ENCODE measurements at places on chromosomes 11 and 22.

DNA sequence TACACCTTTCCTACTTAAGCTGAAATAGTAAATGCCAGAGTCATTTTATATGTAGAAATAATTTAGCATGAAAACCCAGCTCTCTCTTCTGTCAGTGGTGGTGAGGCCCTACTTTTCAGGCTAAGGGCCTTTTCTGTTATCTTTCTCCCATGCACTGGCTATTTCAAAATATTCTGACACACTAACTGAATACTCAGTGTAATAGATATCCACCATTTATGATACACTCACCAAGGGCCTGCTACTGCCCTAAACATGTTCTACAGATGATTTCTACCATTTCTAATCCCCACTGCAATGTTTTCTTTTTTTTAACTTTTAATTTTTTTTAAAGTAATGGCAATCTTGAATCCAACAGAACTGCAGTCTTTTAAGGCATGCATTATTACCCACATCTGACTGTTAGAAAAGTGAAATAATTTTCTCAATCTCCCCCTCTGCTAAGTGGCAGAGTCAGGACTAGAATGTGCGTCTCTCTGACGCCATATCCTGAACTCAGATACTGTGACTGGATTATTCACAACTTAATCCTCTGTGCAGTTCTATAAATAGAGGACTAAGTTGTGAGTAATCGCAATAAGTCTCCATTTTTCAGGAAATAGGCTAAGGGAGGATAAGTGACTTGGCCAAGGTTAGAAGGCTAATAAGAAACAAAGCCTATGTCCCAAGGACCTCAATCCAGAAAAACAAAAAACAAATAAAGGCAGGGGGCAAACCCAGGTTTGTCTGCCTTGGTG, 44.0 kb downstream of the GRAMD1B start:
- peak; percentile 20 for DNase-seq

GRCh38 chr11:48307760-48308386, 1.9 kb downstream of the OR4S1 start:
- peak; percentile 85 for DNase-seq

- no peak for DNase-seq
Observed at GRCh38 chr11:100825626-100826025, 138.5 kb downstream of the ARHGAP42 start.

- no peak for DNase-seq
Observed at GRCh38 chr11:73916435-73916834, 34.4 kb upstream of the DNAJB13 start.

DNA sequence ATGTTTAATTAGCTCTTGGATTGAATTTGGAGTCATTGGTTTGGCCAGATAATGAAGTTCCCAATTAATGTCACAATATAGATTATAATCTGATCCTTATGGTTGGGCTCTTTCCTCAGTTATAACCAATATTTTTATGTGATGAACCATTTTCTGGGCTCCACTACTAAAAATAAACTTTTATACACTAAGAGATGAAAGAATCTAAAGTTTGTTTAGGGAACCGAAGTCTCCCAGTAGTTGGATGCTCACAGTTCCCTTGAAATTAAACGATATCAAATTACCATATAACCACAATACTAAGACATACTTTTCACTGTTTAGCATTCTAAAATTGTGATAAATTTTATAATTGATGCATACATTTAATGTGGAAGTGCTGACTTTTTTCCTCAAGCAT, 47.0 kb upstream of the ARHGAP42 start:
- DNase-seq: no peak

DNA sequence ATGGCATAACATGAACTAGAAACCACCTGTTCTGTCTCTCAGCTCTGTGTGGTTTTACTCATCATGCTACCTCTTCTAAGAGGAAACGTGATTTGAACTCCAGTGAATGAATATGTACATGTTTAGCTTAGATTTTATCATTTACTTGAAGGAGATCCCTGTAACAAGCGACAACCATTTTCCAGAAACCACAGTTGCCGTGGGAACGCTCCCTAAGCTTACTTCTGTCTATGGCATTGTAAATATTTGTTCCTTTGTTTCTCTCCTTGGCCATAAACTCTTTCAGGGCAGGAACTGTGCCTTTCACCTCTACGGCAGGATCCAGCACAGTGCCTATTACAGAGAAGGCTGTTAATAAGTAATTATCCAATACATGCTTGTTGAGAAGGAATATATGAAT, 17.1 kb upstream of the TPH1 start:
- no peak for DNase-seq

GRCh38 chr11:119307219-119307618, 9.7 kb downstream of the MCAM start:
- peak; percentile 40 for DNase-seq

DNA sequence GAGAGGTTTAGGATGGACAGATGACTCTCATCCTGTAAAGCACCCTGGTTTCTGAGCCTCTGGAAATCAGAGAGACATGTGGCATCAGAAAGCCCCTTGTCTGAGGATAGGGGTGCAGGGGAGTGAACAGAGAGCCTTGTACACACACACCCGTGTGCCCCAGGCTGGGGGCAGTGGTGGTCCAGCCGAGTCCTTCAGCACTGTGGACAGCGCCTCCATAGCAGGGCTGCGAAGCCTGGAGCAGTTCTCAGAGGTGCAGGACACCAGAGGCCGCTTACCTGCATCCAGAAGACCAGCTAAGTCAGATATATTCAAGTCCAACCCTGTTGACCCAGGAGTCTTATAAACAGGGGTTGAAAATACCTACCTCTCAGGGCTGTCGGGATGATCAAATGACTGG, 11.5 kb upstream of the IGSF9B start:
- no peak for DNase-seq

DNA sequence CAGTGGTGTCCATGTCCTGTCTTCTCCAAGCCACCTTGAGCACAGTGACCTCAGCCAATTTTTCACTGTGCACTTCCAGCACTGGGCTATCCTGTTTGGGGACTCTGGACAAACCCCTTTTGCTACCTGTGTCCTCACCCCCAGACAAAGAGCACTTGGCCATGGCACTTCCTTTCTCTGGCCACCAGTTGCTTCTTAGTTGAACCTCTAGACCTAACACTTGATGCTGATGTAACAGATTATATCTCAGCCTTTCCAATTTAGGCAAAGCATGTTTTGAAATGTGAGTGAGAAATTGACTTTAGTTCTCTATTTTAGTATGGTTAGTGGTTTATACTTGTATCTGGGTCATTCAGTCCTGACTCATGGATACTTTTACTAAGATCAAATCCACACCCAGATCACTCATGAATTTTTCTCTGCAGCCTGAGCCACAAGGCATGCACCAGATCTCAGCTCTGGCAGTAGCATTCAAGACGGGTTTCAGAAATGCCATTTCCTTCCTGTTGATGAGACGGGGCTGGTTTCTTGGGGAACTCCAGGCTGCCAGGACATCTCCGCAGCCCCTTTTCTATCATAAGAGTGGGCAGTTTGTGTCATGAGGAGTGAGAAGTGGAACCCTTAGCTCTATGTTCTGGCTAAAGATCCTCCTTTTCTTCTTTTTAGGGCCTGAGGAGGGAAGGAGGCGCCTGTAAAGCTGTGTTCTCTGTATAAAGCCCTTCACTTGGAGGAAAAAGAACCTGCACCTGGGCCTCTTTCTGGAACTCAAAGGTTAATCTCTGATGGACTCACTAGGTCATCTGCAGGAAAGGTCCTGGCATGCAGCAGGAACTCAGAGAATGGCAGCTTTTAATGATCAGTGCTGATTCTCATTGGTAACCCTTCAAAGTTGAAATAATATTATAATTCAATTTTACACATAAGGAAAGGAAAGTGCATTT, 185.6 kb upstream of the TENM4 start:
- peak; percentile 58 for DNase-seq

DNA sequence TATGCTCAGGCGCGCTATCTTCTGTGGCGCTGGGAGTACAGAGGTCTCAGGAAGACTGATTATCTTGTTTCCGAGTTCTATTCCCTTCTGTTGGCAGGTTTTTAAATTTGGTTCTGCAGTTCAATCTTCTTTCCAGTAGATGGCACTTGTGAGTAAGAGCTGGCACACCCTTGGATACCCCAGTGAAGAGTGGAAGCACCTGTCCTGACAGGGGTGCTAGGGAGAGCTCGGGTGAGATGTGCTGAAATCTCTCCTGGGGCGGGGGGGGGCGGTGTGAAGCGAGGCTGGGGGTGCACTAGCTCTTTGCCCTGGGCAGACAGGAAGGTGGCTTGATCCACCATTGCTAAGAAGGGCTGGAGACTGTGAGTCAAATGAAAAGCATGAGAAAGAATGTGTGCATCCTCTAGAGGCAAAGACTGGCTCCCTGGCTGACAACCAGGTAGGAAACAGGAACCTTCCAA, 679.9 kb upstream of the CCDC179 start:
- peak; percentile 84 for DNase-seq

- DNase-seq: no peak
Observed at GRCh38 chr22:19841641-19842392, 12.9 kb downstream of the GNB1L start.

GRCh38 chr11:135002236-135002635, 590.2 kb upstream of the B3GAT1 start:
- DNase-seq: no peak

DNA sequence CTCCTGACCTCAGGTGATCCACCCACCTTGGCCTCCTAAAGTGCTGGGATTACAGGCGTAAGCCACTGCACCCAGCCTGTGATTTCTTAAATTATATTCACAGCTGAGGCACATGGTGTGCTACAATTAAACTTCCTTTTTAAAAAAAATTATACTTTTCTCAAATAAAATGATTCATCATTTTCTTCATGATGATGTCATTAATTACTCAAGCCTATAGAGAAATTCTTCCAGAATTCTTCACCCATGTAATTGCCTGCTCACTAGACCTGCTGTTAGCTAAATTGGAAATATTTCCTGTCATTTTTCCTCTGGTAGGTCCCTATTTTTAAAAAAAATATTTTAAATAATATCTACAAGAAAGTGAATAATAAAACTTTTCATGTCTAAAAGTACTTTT, 440.0 kb upstream of the ANO3 start:
- DNase-seq: no peak

GRCh38 chr11:75352588-75353206, 1.2 kb upstream of the ARRB1 start:
- no peak for DNase-seq

GRCh38 chr11:61144511-61145179, 16.6 kb downstream of the VPS37C start:
- no peak for DNase-seq

DNA sequence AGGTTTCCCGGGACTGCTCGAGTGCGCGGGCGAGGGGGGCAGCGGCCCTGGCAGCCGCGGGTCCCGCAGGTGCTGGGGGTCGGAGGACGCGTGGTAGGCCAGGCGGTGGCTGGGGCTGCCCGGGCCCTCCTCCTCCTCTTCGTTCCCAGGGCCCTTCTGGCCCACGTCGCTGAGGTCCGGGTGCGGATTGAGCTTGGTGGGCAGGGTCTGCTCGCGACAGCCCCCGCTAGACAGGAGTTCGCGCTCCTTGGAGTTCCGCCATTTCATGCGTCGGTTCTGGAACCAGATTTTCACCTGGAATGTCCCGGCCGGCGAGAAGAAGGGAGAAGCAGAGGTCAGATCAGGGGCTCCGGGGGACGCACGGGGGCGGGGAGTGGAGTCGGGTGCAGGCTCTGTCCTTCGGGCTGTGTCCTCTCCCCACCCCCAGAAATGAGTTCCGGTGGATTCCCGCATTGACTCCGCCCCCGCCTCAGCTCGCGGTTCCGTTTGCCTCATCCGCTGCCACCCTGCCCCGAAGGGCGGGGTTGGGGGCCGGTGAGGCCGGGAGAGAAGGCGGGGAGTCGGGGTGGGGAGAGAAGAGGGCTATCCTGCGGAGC, 3.9 kb downstream of the DBX1 start:
- no peak for DNase-seq

- DNase-seq: no peak
Observed at GRCh38 chr11:92837595-92837994, 131.9 kb upstream of the MTNR1B start.

GRCh38 chr22:45529105-45529504, 26.4 kb downstream of the FBLN1 start:
- DNase-seq: no peak

GRCh38 chr22:44000123-44000522, 24.0 kb upstream of the PARVB start:
- DNase-seq: no peak

DNA sequence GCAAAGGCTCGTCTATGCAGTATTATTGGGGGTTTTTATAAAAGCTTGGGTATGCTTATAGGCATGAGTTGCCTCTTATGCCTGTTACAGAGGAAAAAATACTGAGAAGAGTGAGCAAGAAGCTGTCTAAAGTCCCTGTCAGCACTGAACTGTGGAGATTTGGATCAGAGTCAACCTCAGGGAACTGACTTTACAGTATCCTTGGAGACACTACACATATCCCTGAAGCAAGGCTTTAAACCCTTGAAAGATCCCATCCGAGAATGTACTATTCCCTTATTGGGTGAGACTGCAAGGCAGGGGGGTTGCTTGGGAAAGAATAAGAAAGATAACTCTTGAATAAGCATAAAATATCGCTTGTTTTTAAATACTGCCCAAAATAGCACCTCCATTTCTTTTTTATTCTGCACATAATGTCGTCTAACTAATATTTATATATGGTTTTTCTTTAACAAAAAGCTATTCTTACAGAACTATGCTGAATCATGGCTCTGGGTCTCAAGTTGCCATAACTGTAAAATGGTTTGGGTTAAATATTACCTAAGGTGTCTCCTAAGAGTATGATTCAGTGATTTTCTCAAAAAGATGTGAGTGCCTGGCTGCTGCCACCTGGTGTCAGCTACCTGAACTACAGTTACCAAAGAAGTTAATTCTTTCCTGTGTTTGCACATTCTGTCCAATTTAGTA, 1062.8 kb downstream of the DLG2 start:
- DNase-seq: peak; percentile 87

DNA sequence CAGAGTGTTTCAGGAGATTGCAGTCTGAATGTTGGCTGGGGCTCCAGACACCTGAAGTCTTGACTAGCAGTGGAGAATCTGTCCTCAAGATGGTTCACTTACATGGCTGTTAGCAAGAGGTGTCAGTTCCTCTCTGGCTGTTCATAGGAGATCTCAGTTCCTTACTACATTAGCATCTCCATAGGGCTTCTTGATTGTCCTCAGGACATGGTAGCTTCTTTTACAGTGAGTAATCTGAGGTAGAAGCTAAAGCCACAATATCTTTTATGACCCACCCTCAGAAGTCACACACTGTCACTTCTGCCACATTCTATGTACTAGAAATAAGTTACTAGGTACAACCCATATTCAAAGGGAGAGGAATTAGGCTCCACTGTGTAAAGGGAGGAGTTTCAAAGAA, 10.5 kb upstream of the PATL1 start:
- no peak for DNase-seq

- no peak for DNase-seq
Observed at GRCh38 chr11:74212533-74212932, 41.4 kb downstream of the PPME1 start.

GRCh38 chr11:22792497-22792896, 37.1 kb downstream of the SVIP start:
- peak; percentile 92 for DNase-seq

GRCh38 chr11:118448294-118448693, 12.0 kb downstream of the KMT2A start:
- DNase-seq: peak; percentile 42

DNA sequence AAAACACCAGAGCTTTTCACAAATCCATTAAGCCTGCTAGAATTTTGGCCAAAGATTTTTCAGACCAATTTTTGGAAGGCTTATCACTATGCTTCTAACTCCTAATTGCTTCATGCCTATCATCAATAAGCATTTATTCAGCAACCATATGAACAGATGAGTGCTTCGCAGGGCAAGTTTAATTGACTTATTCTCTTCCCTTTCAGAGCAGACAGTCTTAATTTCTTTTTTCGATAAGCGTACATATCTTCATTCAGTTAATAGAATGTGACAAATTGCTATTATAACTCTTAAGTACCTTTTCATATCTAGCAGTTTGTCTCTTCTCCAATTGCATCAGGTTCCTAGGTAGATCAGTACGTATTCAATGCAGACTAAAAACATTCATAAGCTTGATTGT, 298.4 kb upstream of the ANO5 start:
- DNase-seq: no peak

- no peak for DNase-seq
Observed at GRCh38 chr22:47814474-47814873, 1052.0 kb downstream of the TBC1D22A start.

All from OCI-M1 (cell line).